ENCODE measurements at places on chromosomes 12 and 14.

- DNase-seq = no peak
These were observed 99.3 kb downstream of the RAD51B start for GRCh38 chr14:67918838-67919237.

- no peak for DNase-seq
These were observed 8.5 kb downstream of the FBXW8 start for GRCh38 chr12:116919247-116919661.

DNA sequence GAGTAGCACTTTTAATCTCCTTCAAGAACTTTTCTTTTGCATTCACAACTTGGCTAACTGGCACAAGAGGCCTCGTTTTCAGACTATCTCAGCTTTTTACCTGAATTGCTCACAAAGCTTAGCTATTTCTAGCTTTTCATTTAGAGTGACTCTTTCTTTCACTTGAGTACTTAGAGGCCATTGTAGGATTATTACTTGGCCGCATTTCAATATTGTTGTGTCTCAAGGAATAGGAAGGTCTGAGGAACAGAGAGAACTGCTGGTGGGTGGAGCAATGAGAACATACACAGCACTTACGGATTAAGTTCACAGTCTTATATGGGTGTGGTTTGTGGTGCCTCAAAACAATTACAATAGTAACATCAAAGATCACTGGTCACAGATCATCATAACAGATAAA, 224.8 kb upstream of the NPAS3 start:
- DNase-seq = no peak

- DNase-seq = peak; percentile 17
These were observed 1.4 kb upstream of the DNAJC14 start for GRCh38 chr12:55830601-55831446.

- no peak for DNase-seq
These were observed 402.9 kb upstream of the SOX5 start for GRCh38 chr12:24352363-24352762.

GRCh38 chr12:28226705-28227104, 36.4 kb downstream of the CCDC91 start:
- no peak for DNase-seq

DNA sequence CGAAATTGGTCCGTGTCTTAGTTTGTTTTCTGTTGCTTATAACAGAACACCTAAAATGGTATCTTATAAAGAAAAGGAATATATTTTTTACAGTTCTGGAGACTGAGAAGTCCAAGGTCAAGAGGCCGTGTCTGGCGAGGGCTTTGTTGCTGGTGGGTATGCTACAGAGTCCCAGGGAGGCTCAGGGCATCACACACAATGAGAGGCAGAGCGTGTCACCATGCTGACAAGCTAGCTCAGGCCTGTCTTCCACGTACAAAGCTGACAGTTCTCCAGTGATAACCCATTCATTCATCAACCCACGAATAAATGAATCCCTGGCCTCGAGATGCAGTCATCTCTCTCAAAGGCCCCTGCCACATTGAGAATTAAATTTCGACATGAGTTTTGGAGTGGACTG, 56.7 kb upstream of the AEBP2 start:
- no peak for DNase-seq

DNA sequence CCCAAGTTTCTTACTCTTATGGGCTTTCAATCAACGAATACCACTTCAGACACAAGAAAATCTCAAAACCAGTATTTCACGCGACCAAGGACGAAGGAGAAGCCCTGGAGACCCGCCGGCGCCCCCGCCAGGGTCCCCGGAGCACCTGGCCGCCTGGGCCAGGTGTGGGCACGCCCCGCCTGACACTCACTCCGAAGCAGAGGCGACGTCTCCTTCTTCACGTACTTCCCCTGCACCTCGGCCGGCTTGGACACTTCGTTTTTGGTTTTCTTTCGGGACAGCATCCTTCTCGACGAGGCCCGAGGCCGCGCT, 466 bp downstream of the SAV1 start:
- peak; percentile 20 for DNase-seq

- no peak for DNase-seq
These were observed 1012.1 kb downstream of the DIO2 start for GRCh38 chr14:79199217-79199616.

- no peak for DNase-seq
These were observed 41.4 kb upstream of the MANSC4 start for GRCh38 chr12:27821259-27821973.

- DNase-seq = no peak
These were observed 43.1 kb downstream of the CHST11 start for GRCh38 chr12:104499668-104500332.

DNA sequence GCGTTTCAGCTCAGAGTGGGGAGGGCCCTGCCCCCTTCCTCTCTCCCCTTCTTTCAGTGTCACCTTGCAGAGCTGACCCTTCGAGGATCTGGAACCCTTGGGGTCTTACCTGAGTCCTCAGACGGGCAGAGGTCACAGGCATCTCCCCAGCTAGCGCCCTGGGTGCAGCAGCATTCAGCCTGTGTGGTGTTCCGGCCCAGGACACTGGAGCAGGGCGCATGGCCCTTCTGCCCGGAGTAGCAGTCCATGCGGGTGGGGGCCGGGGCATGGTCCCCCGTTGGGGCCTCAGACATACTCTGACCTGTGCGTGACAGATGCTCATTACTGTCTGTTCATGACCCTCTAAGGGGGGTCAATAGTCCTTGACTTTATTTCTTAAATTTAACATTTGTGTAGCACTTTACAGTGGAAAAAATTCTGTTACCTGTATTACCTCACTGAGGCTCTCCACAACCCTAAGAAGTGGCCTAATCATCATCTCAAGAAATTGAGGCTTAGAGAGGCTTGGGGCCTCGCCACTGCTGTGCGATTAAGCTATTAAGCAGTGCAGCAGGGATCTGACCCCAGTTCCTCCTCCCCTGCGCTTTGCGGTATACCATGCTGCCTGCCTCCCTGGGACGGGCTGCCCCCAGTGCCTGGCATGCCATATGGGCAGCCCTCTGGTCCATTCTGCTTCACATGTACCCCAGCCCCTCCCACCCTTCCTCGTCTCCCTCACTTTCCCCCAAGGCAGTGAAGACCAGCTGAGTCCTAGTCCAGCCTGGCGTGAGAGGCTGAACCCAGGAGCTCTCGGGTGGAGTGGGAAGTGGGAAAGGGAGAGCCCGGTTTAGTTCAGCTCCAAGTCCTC, 11.5 kb downstream of the ISCA2 start:
- no peak for DNase-seq

DNA sequence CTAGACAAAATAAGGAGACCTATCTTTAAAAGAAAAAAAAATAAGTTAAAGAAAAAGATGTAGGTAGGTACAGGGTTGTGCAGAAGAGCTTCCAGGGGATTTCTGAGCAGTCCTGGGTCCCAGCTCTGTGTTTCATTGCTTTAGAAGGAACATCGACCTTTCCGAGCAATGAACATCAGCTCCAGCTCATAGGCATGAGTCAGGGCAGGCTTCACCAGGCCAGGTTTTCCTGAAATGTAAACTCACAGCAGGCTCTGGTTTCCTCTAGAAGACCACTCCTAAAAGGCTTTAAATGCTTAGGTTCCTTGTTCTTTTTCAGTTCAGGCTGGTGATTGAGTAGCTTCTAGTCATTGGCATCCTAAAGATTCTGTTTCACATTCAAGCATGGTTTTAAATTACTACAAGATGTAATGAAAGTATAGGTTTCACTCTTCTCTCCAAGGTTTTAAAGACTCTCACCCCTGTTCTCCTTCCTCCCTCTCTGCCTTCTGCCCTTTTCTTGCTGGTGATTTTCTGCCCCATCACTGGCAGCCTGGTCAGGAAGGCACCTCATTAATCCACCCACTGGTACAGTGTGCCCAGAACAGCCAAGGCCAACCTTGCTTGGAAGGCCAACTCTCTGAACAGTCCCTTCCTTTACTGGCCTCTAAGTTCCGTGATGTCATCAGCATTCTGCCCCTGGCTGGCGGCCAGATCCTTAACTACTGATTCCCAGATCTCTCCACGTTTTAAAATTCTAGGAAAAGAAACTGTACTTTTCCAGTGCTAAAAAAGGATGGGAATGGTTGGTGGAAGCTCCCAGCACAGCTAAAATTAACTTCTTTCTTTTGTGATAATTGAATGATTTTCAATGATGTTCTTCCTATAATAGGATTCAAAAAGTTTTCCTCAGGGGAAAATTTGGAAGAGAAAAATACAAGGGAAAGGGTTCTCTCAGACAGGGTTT, 109.4 kb upstream of the HIF1A start:
- no peak for DNase-seq

GRCh38 chr12:74847169-74847568, 309.5 kb downstream of the ATXN7L3B start:
- DNase-seq = no peak

DNA sequence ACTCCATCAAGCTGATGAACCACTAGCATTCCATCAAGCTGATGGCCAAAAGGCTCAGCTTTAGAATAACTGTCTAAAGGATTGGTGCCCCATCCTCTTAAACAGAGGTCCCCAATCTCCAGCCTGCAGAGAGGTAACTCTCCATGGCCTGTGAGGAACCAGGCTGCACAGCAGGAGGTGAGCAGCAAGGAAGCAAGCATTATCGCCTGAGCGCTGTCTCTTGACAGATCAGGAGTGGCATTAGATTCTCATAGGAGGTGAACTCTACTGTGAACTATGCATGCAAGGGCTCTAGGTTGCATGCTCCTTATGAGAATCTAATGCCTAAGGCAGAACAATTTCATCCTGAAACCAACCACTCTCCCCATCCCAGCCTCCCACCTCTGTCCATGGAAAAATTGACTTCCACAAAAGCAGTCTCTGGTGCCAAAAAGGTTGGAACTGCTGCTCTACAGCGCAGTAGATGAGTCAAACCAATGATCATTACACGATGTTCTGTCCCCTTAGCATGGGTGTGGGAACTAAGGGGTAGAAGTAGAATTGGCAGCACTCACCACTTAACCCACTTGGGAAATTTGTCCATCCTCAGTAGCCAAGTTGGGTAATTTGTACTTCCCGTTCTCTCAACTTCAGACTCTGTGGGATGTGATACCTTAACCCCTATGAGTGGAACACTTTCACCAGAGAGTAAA, 66.9 kb downstream of the ANKS1B start:
- DNase-seq = no peak

DNA sequence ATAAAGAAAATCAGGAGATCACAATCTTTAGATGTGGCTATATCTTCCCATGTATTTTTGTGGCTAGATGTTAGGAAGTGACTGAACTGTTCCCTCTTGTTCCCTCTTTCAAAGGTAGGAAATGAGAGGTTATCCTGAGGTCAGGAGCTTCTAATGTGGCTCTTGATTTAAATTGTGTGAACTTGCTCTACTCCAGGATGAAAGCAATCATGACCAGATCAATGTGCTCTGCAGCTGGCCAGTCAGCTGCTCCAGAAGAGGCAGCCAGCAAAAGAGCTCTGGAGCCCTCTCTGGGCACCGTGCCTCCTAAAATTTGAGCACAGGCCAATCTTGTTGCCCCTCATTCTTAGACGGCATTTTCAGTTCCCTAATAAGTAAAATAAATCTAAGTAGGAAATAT, 32.0 kb downstream of the CDK17 start:
- DNase-seq = no peak

DNA sequence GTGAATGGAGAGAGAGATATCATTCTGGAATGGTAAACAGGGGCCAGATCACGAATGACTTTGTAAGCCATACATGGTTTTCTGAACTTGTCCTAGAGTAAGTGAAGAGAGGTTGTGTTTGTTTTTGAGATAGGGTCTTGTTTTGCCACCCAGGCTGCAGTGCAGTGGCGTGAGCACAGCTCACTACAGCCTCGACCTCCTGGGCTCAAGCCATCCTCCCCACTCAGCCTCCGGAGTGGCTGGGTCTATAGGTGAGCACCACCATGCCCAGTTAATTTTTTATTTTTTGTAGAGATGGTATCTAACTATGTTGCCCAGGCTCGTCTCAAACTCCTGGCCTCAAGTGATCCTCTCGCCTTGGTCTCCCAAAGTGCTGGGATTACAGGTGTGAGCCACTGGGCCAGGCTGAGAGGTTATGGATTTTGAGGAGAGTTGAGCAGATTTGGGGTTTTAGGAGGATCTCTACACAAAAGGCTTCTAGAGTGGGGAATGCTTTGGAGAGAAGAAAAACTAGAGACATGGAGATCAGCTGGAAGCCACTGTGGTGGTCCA, 19.7 kb upstream of the GPRC5A start:
- no peak for DNase-seq

DNA sequence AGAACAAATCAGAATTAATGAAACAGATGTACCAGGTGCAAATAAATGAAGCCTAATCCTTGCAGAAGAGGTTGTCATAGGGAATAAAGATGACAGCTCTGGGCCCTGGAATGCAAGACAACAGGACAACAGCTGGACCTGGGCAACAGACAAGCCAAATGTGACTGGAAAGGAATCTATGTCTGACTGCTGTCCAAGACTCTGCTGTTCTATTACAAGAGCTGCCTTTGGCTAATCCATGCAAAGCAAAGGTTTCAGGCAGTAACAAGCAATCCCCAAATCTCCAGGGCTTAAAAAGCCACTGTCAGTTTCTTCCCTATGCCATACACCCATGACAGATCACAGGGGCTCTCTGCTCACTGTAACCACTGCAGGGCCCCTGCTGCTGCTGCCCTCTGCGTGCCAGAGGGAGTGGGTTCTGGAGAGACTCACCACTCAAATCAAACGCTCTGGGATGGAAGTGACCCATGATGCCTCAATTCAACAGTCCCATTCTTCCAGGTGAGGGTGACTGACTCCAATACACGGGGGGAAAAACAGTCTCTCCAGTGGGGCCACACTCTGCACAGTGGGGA, 218.9 kb upstream of the SFSWAP start:
- DNase-seq = no peak

- no peak for DNase-seq
These were observed 19.6 kb downstream of the OTUB2 start for GRCh38 chr14:94045563-94046345.

- no peak for DNase-seq
These were observed 8.2 kb downstream of the ZFC3H1 start for GRCh38 chr12:71655495-71655894.

GRCh38 chr12:117844114-117844830, 124.5 kb downstream of the KSR2 start:
- no peak for DNase-seq

DNA sequence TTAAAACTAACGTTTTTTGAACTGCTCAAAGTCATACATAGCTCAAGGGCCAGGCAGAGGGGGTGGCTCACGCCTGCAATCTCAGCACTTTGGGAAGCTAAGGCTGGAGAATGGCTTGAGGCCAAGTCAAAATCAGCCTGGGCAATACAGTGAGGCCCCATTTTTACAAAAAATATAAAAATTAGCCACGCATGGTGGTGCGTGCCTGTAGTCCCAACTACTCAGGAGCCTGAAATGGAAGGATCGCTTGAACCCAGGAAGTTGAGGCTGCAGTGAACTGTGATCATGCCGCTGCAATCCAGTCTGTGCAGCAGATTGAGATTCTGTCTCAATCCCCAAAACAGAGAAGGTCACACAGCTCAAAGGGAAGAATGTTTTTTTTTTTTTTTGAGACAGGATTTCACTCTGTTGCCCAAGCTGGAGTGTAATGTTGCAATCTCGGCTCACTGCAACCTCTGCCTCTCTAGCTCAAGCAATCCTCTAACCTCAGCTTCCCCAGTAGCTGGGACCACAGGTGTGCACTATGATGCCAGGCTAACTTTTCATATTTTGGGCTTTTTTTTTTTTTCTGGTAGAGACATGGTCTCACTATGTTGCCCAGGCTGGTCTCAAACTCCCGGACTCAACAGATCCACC, 2.9 kb downstream of the RBM23 start:
- DNase-seq = no peak
